ENCODE measurements at places on chromosomes 7 and 10. TPM values are rescaled to one million over a fixed set of nuclear protein-coding genes. Genes with fewer than 3 reads are reported as not detected.

GOLGA7B gene
- 0.50 TPM for total RNA-seq

EIF4EBP2 gene
- total RNA-seq, result 66.6 TPM

ESYT2 gene
- 95.8 TPM for total RNA-seq

AKR1D1 gene
- total RNA-seq, result not detected

VWDE gene
- 1.5 TPM for total RNA-seq

GRCh38 chr7:4951903-4952636 lies 6.9 kb downstream of the MMD2 start:
- no peak for DNase-seq

DNA sequence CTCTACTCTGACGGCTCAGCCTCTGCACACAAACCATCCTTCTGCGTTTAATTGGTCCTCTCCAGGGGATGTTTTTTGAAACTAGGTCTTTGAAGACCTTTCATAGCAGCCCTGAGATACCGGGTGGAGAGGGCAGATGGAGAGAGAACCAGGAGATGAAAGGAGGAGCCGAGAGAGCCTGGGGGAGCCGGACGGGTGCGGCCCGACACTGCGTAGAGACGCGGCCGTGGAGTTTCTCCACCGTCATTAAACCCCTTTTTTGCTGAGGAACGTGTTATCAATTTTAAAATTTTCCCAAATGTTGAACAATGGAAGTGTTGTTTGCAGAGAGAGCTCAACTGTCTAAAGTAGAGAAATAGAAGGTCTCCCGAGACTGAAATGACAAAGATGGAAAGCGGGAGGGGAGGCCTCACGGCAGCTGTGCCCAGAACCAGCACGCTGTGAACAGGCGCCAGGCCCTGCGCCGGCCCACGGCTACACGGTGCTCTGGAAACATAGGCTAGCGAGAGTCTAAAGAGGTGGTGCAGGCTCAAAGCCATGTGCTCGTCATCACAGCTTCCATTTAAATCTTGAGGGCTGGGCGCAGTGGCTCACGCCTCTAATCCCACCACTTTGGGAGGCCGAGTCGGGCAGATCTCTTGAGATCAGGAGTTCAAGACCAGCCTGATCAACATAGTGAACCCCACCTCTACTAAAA lies 307.0 kb downstream of the PTPRN2 start:
- no peak for DNase-seq

DNA sequence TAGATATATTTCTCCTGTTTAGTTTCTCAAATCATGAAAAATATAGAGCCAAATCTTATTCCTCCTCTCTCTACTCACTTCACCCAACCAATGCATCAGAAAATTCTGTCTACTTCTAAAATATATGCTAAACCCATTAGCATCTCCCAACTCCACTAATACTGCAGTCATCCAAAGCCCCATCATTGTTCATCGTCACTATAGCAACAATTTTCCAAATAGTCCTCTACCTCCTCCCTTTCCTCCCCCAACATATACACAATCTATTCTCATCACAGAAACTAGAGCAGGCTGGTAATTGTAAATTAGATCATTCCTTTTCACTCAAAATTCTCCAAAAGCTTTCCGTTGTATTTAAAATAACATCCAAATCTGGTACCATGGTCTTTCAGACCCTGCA lies 38.4 kb upstream of the C10orf120 start:
- DNase-seq, result no peak

- peak; percentile 63 for DNase-seq
These were observed 82.4 kb upstream of the SDK1 start for GRCh38 chr7:3218411-3219225.

GRCh38 chr7:91512958-91513357 lies 248.7 kb downstream of the FZD1 start:
- DNase-seq, result no peak

DNA sequence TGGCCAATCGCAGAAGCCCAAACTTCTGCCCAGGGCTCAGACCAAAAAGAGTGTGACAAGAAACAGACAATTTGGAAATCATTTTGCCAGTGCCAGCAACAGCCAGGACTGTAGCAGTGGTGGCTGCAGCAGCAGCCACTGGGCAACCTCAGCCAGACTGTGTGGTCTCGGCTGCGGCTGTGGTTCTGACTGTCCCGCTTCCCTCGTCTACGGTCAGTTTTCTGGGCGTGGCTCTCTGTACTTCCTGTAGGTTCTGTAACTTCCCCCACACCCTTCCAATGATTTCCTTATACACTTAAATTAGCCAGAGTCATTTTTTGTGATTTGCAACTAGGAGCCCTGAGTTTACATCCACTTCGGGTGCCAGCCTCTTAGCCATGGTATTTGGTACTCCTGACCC lies 39.9 kb downstream of the CYTH3 start:
- DNase-seq, result no peak

DNA sequence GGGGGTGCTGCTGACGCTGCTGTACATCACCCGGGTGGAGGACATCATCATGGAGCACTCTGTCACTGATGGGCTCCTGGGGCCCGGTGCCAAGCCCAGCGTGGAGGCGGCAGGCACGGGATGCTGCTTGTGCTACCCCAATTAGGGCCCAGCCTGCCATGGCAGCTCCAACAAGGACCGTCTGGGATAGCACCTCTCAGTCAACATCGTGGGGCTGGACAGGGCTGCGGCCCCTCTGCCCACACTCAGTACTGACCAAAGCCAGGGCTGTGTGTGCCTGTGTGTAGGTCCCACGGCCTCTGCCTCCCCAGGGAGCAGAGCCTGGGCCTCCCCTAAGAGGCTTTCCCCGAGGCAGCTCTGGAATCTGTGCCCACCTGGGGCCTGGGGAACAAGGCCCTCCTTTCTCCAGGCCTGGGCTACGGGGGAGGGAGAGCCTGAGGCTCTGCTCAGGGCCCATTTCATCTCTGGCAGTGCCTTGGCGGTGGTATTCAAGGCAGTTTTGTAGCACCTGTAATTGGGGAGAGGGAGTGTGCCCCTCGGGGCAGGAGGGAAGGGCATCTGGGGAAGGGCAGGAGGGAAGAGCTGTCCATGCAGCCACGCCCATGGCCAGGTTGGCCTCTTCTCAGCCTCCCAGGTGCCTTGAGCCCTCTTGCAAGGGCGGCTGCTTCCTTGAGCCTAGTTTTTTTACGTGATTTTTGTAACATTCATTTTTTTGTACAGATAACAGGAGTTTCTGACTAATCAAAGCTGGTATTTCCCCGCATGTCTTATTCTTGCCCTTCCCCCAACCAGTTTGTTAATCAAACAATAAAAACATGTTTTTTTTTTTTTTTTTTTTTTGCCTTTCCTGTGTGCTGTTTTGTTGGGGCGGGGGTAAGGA lies 55.8 kb downstream of the TSPAN15 start:
- DNase-seq, result no peak

DNA sequence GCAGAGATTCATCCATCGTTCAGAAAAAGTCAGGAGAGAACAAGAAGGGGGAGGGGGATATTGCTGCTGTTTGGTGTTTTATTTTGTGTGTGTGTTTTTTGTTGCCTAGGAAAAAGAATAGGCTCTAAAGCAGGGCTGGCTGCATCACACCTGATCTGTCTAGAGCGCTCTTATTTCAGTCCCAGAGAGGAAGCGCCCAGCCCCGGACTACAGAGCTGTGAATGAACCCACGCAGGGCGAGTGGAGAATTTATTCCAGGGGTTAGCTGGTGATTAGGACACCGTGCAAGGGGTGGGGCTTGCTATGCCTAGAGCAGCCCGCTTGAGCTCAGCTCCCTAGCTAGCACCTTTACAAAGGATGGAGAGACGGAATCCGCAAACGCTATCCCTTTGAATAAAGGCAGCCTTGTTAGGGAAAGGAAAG lies 621 bp upstream of the FAM13C start:
- DNase-seq, result peak; percentile 71

DNA sequence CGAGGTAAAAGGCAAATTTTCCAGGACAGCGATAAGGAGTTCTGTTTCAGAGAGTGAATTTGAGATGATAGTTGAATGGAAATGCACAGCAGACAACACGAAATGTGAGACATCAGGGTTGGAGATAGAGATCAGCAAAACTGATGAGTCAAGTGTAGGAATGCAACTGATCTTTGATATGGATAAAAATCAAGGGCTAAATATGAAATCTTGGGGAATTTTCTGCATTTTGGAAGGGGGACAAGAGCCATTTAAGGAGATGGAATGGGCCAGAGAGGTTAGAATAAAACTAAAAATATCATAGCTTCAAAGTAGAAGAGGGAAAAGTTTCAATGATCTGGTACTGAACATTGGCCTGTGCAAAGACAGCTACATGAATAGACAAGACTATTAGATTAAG lies 11.5 kb downstream of the CISD1 start:
- no peak for DNase-seq

DNA sequence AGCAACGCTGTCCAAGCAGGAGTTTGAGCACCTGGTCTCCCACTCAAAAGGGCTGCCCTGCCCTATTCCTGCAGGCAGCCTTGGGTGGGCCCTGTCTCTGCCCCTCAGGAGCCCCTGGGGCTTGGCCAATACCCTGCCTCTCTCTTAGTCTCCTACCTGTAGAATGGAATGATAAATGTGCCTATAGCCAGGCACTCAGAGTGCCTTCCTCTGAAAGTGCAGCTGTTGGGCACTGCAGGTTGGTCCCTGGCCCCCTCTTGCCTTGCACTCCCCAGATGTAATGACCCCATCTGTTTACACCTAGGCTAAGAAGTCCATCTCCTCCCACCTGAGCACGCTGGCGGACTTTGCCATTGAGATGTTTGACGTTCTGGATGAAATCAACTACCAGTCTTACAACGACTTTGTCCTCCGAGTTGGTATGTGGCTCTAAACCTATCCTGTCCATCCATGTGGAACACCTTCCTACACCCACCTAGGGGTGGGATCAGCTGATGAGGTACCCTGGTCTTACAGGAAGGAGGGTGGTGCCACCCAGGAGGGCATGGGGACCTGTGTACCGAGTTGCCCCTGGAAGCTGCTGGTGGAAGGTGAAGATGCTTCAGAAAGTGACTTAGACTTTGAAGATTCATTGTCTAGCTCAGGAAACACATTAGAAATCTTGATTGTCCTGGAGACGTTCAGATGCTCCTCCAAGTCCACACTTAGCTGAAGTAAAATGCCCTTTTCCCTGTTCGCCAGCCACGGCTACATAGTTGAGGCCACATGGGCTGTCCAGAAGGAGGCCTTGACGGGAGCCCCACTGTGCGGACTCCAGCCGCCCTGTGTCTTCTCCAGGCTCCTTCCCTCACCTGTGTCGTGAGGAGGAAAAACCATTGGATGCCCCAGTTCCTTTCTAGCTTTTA lies 134.1 kb downstream of the ADCY1 start:
- no peak for DNase-seq

DNA sequence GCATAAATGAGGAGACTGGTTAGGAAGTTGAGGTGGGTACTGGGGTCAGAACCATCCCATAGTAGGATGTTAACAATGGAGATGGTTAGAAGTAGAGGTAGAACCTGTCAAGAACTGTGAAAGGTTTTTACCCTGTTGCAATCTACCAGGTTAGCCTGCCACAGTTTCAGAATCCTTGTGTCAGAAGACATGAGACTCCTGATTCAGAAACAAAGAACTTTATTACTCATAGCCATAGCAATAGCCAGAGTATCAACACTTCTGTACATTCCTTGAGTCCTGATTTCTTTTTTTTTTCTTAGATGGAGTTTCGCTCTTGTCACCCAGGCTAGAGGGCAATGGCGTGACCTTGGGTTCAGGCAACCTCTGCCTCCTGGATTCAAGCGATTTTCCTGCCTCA lies 200.9 kb downstream of the GRM3 start:
- no peak for DNase-seq

DNA sequence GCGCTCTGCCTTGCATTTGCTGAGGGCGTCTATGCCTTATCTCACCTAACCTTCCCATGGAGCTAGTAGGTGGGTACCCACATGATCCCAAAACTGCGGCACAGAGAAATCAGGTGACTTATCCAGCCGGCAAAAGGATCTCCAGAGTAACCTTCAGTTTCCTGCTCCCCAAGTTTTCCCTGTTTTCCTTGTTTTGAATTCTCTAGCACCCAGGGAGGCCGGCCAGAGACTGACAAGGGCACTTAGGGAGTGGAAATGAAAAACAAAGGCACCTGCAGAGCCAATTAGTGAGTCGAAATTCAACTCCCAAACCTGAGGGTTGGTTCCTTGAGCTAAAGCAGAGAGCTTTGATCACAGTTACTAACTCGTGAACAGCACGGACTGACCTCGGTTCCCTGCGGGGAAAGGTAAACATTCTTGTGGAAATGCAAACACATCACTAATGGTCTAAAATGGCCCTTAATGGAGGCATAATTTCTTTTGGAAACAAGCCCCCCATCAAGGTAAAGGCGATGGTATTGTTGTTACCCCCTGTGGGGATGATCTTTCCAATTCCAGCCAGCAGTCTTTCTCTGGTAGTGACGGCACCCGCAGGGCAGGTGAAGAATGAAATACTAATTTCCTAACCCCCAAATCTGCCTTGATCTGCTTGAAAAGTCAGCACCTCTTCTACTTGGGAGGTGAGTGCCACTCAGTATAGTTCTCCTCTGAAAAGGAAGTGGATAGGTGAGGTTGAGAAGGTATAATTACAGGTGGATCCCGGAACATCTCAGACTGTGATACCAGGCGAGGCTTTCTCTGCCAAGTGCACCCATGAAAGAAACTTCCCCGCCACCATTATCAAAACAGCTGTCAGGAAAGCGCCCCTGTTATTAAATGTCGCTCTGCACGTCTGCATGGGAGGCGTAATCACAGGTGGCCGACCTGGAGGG lies 365.6 kb upstream of the AUTS2 start:
- DNase-seq, result peak; percentile 74

- DNase-seq, result no peak
These were observed 109.2 kb downstream of the PRTFDC1 start for GRCh38 chr10:24843256-24843655.

- peak; percentile 27 for DNase-seq
These were observed 24.6 kb upstream of the ANKRD2 start for GRCh38 chr10:97547962-97548361.

- no peak for DNase-seq
These were observed 73.3 kb upstream of the CACNB2 start for GRCh38 chr10:18066947-18067346.

- DNase-seq, result no peak
These were observed 30.5 kb upstream of the SLF2 start for GRCh38 chr10:100882252-100882651.

DNA sequence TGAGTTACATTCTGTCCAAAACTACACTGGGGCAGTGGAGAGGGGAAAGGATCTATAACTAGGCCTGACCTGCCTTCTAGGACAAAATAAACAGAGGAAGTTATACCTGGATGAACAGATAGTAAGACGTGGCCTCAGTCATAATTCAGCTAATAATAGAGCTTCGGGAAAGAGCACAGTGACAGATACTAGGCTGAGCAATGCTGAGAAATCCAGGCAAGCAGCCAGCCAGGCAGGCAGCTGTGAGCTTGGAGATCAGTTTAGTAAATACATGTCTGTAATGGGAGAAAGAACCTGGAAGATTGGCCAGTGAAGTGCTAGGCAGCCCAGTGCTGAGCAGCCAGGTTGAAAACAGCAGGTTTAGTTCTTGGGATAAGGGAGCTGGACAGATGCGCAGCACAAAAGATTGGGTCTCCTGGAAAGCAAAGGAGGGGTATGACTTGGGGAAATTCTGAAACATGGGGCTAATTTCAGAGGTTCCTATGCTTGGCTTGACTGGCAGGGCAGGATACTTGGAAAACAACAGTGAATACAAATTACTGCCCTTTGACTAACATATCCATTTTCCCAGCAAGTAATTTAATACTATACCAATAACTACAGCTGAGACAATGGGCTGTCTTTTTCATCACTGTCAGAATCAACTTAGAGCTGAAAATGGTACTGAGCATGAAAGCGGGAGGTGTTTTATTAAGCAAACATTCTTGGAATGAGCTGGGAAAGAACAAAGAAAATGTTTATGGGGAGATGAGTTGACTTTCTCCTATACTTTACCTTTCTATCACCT lies 140.8 kb downstream of the DGKB start:
- DNase-seq, result no peak

Measured in kidney (tissue), 22 donors.